ENCODE measurements at places on chromosomes 1 and 21.

DNA sequence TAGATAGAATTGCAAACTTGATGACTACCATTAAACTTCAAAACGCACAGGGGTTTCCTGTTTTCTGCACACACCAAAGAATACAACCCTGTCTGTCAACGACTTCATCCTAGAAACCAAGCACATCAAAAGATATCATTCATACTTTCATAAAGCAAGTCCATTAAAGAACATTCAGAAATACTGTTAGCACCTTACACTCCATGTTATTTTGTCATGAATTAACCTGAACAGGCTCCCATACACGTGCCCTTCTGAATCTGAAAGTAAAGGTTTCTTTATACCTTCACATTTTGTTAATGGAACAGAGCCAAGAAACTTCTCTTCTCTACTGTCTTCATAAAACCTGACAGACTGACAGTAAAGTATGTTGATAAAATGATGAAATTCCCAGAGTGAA, 46.1 kb downstream of the PUM1 start:
- peak; percentile 19 for DNase-seq

GRCh38 chr1:224175617-224176016, 7.4 kb upstream of the DEGS1 start:
- DNase-seq, result peak; percentile 44

GRCh38 chr1:171081763-171082201, 8.9 kb upstream of the FMO3 start:
- DNase-seq, result no peak

GRCh38 chr1:25697435-25698217, 81.0 kb downstream of the MAN1C1 start:
- DNase-seq, result no peak

DNA sequence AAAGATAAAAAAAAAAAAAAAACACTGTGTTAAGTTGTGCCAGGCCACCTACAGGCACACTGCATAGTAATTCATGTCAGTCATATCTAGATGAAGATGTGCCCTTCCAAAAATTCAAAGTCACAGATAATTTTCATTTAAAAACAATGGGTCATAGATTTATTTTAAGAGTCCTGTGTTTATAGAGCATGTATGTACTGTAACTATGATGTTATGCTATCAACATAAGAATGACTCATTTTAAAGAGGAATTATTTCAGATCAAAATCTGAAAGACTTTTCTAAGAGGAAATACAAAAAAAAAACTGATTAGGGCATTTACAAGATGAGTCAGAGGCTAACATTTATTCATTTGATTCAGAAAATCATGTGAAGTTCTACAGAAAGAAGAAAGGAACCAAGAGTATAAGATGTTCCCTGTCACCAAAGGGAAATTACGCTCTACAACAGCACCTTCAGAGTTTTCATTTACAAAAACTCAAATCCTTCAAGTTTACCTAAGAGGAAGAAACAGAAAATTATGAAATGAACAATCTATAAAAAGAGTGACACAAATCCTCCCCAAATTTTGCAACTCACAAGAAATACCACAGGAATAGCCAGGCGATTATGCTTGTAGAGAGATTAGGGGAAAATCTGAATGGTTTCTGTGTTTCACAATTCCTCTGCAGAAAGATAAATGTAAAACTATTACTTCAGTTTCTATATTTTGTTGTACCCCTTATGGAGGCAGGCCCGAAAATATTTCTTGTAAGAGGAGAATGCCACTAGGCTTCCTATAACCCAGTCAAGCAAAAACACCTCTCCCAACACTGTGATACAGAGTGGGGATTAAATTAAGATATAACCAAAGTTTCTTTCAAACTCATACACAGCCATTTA, 13.8 kb downstream of the TP53BP2 start:
- DNase-seq, result peak; percentile 82

DNA sequence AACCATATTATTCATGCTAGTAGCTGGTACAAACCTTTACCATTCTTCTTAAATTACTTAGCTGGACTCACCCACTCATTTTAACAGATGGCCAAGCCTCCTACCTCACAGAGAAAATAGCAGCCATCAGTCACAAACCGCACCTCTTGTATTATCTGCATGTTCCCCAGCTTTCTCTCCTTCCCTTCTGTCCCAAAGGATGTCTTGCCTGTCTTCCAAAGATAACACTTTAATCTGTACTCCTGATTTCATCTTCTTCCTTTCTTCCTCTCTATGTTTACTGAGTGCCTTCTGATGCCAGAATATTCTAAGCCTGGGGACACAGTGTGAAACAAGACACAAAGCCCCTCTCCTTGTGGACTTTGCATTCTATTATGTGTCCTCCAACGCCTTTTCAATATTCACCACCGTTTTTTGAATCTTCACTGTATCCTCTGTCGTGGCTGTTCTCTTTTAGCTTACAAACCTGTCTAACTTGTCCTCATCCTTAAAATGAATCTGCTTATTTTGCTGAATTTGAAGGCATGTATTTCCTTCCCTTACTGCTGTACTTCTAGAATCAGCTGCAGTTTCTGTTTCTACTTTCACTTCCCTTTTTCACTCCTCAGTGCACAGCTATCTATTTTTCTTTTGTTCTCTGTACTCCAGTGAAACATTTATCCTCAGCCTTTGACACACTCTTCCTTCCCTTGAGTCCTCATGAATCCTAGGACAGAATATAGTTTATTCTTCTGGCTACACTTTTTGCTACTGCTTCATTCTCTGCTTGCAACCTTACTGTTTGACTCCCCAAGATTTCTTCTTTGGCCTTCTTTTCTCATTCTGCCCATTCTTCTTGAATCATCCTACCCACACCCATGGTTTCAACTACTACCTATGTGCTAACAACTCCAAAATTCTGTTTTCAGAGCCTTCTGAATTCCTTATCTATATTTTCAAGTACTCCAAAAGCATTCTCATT, 216.9 kb upstream of the SAMSN1 start:
- peak; percentile 17 for DNase-seq

DNA sequence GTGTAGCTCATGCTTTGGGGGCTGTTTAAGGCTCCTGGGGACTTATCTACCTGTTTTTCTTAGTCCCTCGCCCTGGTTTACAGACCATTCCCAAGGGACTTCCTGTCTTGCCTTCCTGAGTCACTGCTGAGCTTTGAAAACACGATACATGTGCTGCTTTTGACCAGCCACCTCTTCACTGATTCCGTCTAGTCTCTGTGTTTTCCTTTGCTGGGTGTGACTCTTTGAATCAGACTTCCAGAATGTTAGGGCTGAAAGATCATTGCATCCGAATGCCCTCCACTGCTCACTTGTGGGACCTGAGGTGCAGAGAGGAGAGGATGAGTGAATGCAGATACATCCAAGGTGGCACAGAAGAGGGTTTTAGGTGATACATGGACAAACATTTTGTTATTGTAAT, 35.4 kb upstream of the CITED4 start:
- no peak for DNase-seq

GRCh38 chr1:173329726-173330125, 122.6 kb upstream of the TNFSF4 start:
- DNase-seq, result no peak

GRCh38 chr21:29217818-29218291, 80.9 kb upstream of the BACH1 start:
- no peak for DNase-seq

DNA sequence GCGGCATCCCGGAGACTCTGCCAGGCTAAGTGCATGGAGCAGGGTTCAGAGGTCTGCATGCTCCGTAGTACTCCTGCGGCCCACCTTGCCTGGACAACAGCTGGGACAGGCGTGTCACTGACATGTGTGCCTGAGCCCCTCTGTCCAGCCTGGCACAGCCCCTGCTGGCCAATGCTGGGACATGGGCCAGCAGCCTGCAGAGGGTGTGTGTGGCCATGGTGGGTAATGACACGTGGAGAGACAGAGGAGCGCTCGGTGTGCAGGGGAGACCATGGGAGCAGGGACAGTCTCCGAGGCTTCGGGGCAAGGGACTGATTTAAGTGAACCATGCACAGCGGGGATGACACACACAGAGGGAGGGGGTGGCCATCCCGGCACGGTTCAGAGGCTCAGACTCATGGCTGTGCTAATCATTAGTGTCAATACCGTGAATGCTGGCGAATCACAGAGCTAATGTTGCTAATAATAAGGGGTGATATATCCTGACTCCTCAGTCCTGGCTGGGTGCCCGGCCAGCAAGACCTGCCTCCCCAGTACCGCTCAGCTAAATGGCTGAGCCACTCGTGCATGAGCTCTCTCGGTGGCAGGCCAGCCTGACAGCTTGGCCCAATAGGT, 41.5 kb downstream of the IGSF21 start:
- no peak for DNase-seq

- no peak for DNase-seq
Measured at GRCh38 chr1:201172326-201172725, 18.1 kb upstream of the TMEM9 start.

DNA sequence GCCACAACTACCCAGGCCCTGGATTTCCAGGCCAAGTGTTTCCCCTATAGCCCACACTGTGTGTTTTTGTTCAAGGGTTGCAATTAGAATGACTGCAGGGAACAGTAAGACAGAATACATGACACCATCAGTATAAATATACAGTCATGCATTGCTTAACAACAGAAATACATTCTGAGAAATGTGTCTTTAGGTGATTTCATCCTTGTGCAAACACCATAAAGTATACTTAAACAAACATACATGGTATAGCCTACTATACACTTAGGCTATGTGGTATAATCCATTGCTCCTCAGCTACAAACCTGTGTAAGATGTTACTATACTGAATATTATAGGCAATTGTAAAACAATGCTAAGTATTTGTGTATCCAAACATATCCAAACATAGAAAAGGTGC, 7.5 kb upstream of the SLC44A5 start:
- no peak for DNase-seq

DNA sequence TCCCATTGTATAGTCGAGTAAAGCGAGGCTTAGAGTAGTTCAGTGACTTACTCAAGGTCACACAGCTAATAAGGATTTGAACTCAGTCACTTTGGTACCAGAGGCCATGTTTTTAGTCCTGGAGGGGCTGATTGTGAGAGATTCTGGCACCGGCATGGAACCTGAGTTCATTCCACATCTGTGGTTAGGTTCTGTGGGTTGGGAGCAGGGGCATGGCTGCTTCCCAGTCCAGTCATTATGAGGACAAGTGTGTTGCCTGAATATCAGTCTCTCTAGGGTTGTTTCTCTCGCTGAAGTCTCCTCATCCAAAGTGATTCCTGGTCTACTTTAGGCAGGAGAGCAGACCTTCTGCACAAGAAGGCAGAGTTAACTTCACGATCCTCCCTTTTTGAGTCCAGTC, 90.6 kb downstream of the C1orf94 start:
- no peak for DNase-seq

DNA sequence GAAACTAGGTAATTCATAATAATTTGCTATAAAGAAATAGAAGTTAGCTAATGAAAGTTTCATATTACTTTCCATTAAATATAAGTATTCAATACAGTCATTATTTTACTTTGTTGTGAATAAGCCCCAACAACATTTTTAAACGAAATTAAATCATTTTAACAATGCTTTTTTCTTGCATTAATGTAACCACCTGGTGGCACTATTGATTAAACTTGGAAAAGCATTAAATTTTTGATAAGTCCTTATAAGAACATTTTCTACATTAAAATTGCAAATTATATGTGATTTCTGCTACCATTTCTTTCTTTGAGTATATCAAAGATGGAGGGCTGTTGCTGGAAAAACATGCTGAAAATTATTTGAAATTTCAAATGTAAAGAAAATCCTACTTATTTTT, 918.8 kb upstream of the TMPRSS15 start:
- no peak for DNase-seq

- no peak for DNase-seq
Measured at GRCh38 chr1:97745912-97746311, 174.9 kb downstream of the DPYD start.

DNA sequence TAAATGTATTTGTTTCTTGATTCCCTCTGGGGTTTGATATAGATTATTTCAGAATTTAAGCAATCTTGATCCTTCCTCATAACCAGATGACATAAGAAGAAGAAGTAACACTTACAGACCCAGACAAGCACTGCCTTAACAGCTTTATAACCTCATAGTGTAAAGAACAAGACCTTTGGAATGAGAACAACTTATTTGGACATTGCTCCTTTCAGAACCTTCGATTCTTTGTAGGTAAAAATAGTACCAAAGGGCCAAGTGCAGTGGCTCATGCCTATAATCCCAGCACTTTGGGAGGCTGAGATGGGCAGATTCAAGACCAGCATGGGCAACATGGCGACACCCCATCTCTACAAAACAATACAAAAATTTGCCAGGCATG, 15.0 kb downstream of the TM2D1 start:
- DNase-seq, result no peak

DNA sequence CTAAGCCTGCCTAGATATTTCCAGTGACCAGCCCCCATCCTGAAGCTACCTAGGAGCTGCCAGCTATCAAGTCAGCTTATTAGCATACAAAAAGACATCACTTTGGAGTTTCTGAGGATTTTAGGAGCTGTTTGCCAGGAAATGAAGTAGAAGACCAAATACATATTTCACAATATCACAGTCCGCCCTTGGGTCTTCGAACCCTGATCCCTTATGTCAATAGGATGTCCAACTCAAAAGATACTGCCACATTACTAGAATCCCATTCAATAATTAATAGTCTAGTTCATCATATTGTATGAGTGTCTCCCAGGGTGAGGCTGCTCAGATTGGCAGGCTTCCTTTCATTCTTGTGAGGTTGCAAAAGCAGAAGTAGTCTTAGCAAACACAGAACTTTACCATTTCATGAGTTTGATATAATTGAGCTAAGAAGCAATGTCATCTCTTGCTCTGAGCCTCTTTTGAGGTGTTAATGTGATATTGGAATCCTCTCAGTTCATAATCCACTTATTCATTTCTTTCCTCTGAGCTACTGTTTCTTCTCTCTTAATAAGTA, 13.6 kb downstream of the IPO9 start:
- DNase-seq, result no peak

GRCh38 chr1:109823543-109824348, 60.0 kb upstream of the EPS8L3 start:
- no peak for DNase-seq

GRCh38 chr1:48803474-48803873, 26.8 kb upstream of the BEND5 start:
- no peak for DNase-seq

GRCh38 chr21:38902608-38903445, 97.1 kb downstream of the ETS2 start:
- no peak for DNase-seq

DNA sequence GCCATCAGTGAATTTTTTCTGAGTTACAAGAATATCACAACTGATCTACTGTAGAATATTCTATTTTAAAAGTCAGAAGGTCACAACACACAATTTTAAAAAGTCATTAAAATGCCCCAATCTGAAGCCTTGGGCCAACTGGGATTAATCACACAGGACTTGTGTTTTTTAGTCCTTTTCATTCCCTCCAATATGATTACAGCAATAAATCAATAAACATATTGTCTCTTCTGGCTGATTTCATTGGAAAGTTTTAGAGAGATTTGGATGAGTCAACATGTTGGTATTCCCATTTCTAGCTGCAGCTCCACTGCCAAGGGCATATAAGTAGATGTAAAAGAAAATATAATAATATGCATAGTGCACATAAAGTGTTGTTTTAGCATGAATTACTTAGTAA, 85.8 kb downstream of the NIBAN1 start:
- no peak for DNase-seq

GRCh38 chr1:14820295-14821085, 222.0 kb downstream of the KAZN start:
- DNase-seq, result no peak

GRCh38 chr1:43937179-43937865, 3.7 kb downstream of the ARTN start:
- DNase-seq, result no peak
